ENCODE measurements at places on chromosomes 1 and 21.

DNA sequence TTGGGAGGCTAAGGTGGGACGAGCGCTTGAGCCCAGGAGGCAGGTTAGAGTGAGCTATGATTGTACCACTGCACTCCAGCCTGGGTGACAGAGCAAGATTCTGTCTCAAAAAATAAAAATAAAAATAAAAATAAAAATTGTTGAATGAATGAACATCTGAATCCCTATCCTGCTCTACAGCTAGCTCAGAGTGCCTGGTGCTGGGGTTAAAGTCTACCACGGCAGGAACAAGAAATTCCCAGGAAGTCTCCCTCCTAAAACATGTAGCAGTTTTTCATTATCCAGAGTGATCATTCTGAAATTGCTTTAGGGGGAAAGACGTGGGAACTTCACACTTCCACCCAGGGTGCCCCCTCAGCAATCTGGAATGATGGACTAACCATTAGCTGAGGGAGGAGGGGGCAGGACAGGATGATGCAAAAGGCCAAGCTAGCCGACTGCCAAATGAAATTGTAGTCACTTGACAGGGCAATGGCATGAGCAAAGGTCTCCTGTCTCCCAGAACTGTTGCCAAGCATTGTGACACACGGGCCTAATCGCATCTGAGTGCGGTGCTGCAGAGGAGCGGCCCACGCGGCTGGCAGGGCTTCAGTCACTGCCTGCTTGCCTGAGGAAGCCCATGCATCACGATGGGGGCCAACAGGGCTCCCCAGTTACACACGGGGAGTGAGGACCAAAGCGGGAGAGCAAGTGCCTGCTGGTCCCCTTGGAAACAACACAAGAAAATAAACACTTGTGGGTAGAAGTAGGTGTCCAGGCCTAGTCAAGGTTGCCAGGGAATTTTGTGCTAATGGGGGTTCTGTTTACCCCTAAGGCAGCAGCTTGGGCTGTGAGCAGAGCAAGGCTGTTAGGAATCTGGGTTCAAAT is 85.7 kb downstream of the NENF start:
- DNase-seq, result no peak

DNA sequence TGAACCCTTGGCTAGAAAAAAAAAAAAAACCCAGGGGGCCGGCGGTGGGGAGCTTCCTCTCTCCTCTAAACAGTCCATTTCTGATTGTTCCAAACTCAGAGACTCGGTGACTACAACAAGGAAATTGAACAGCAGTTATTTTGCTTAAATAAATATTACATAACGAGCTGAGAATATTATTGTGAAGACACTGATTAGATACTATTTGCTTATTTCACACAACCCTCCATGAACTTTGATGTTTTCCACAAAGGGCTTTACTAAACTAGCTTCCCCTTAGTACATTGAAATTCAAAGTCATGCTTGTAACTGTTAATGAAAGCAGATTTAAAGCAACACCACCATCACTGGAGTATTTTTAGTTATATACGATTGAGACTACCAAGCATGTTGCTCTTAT is at the start of gene CFHR5:
Gene CFHR5, plus strand, starts transcription at position 279 of the 400 bp plus-strand sequence. Its CDS starts 109 bp downstream, at position 388.
- no peak for DNase-seq

DNA sequence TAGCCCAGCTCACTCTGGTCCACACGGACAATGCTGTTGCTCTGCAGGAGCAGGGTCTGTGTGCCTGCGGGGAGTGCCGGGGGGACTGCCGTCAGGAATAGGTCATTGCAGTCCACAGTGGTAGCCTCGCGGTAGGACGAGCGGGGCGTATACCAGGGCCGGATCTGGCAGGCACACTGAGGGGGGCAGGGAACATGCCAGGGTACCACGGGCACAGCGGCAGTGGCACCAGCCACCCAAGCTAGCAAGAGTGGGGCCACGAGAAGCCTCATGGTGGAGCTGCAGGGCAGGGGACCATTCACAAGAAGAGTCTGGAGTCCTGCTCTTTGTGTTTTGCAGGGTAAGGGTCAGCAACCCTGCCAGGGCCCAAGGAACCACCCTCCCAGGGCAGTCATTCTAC is 65.8 kb downstream of the LRRN2 start:
- DNase-seq, result no peak

- no peak for DNase-seq
Observed at GRCh38 chr1:78833491-78833890, 173.0 kb downstream of the ADGRL4 start.

DNA sequence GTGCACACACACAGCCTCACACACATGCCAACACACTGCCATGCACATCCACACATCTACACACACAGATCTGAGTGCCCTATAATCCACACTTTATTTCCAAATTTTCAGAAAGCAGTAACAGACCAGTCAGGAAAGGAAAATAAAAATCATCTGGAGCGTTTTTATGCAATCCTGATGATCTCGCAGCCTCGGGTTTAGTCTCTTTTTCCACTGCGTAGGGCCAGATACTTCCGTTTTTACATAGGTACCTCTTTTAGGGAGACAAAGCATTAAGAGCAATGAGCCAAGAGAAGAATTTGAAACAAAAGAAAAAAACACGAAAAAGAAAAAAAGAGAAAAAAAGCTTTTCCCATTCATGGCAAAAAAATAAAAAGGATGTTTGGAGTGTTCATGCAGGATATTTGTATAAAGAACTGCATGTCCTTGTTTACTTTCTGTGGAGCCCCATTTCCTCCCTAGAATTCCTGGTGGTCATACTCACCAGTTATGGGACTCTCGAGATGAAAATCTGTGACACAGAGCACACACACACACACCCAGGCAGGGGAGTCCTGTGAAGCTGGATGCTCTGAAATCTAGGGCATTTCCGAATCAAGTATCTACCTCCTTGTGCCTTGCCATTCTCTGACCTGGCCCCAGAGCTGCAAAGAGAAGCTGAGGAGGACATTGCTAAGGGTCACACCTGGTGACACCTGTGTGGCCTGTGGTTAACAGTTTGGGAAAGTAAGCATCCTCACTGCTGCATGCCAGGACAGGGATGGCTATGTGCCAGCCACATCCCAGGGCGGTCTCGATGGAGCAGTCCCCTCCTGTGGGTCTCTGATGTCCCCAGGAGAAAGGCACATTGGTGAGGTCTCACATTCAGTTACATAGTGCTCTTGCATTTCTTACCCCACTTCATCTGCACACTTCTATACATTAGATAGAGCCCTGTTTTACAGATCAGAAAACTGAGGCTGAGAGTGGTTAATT is 83.6 kb downstream of the RUNX1 start:
- DNase-seq, result no peak

Measured in activated naive CD8-positive, alpha-beta T cell treated with anti-CD3 and anti-CD28 coated beads, Interleukin-2, amount 10 ng/mL, durations not matched to agents 7 days and 5 days (primary cell).